ENCODE measurements at places on chromosomes 7 and 10. TPM values are rescaled to one million over a fixed set of nuclear protein-coding genes. Genes with fewer than 3 reads are reported as not detected.

GRCh38 chr7:150971242-150972022 lies 6.7 kb downstream of the KCNH2 start:
- DNase-seq = no peak

- DNase-seq = no peak
These were observed 3.1 kb upstream of the ANTXRL start for GRCh38 chr10:46283580-46284285.

- no peak for DNase-seq
These were observed 173.8 kb downstream of the TMEM26 start for GRCh38 chr10:61279400-61279799.

- no peak for DNase-seq
These were observed 45.6 kb downstream of the PDSS1 start for GRCh38 chr10:26743091-26743490.

DNA sequence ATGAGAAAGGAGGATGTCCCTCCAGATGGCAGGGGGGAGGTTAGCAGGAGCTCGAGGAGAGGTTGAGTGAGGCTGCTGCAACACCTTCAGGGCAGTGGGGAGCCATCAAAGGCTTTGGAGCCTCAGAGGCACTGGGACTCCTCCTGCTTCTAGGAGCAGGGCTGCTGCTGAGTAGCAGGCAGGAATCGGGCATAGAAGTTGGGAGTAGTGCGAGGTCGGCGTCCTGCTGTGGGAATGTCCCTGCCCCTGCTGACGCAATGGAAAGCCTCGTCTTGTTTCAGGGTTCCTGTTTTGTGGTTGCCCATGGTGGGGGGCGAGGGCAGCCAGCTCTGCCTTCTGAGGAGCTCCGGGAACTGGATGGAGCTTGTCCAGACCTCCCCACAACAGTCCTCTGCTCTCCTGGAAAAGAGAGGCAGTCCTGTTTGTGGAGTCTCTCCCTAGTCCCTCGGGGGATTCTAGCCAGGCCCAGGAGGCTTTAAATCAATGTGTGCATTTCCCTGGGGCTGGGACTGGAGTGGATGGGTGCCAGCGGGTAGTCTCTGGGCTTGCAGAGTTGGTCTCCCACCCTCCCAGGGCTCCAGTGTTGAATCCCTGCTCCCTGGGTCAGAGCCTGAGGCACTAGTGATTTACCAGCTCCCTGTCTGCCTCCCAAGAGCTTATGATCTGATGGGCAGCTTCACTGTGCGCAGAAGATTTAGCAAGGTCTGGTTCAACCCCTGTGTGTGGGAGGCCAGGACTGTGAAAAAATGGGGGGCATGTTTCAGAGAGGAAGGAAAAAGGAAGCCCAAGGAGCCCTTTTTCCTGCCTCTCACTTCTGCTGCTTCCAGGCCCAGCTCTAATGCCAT lies 98.7 kb upstream of the PPIF start:
- no peak for DNase-seq

- no peak for DNase-seq
These were observed 10.0 kb downstream of the CYP3A43 start for GRCh38 chr7:99837649-99838361.

- no peak for DNase-seq
These were observed 25.4 kb upstream of the CALU start for GRCh38 chr7:128713794-128714193.

DNA sequence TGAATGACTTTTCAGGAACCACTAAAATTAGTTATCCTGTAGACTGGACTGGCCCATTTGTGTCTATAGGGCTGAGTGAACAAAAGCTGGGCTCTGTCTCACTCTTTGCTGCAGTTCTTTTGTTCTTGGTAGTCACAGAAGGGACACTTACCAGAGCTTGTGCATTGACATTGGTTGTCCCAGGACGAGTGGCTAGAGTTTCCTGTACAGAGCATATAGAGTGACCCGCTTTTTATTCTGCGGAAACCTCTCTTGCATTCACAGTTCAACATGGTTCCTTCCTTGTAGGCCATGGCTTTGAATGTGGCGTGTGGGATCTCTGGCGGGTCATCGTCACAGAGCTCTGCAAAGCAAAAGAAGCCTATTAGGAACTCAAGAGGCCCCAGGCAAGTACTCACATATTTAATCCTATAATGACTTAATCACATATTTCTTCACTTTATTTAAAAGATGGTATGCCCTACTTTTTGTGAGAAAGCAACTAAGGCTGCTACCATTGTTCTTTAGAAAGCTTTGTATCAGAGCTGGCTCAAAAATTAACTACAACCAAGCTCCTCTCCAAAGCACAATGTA lies 36.4 kb downstream of the IL2RA start:
- no peak for DNase-seq

GRCh38 chr10:77946084-77946483 lies 19.5 kb upstream of the DLG5 start:
- no peak for DNase-seq

- DNase-seq = no peak
These were observed 55.1 kb downstream of the PDE1C start for GRCh38 chr7:32015133-32015532.

GRCh38 chr10:34252111-34252510 lies 563.0 kb downstream of the PARD3 start:
- DNase-seq = no peak

DNA sequence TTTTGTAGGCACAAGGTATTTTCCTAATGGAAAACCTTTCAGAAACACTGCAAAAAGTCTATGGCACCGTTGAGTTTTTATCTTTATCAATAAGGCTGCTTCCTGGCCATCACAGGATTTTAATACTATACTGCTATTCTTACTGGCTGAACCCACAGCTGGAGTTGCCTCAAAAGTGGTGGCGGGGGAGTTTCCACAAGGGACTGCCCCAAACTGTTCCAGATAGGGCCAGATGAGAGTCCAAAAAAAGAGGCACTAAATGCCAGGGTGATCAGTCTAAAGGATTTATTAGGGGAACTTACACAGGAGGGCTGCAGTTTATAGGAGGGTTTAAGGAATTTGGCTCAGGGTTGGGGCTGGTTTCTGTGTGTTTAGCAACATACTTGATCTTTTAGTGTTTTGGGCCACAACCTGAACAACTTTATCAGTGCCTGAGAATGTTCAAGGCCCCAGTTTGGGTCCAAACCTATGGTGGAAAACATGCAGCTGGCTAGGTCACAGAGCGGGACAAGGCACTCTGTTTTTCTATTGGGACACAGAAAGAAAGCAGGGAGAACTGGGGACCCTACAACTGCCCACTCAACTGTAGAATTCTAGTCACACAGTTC lies 41.4 kb downstream of the STAM start:
- DNase-seq = no peak

DNA sequence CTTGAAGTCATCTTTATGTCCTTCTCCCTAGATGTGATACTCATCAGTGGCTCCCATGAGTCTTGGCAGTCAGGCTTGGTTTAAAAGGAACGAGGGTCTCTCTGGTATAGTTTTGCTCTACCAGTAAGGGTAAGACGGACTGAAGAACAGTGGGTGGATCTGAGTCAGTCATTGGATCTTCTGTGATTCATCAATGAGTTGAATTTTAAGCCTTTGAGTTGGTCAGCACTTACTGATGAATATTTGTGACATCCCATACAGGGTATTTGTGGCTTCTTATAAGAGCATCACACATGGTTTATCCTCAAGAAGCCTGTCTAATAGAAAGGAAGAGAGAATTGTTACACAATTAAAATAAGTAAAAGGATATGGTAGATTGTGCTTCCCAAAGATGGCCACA lies 87.3 kb upstream of the NAMPT start:
- DNase-seq = no peak

GRCh38 chr10:124636271-124636995 lies 107.7 kb downstream of the FAM53B start:
- DNase-seq = no peak

DNA sequence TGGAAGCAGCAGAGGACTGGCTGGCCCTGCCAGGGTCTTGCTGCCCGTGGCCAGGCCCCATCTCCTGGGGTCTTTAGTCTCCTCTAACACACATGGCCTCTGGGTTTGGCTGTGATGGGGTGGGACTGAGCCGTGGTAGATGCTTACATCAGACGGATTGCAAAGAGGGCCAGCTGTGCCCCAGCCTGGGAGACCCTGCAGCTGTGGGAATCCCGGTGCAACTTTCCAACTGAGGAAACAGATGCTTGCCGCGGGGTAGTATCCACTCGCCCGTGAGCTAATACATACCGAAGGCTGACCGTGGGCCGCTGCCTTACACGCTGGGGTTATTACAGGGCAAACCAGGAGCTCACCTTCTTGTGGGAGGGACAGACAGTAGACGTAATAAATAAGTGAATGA lies 24.1 kb upstream of the SH2B2 start:
- no peak for DNase-seq

- DNase-seq = no peak
These were observed 75.8 kb upstream of the EN2 start for GRCh38 chr7:155381852-155382801.

GRCh38 chr10:86401588-86402282 lies 35.1 kb upstream of the GRID1 start:
- DNase-seq = no peak

- DNase-seq = no peak
These were observed 79.6 kb downstream of the CFTR start for GRCh38 chr7:117559391-117559790.

DNA sequence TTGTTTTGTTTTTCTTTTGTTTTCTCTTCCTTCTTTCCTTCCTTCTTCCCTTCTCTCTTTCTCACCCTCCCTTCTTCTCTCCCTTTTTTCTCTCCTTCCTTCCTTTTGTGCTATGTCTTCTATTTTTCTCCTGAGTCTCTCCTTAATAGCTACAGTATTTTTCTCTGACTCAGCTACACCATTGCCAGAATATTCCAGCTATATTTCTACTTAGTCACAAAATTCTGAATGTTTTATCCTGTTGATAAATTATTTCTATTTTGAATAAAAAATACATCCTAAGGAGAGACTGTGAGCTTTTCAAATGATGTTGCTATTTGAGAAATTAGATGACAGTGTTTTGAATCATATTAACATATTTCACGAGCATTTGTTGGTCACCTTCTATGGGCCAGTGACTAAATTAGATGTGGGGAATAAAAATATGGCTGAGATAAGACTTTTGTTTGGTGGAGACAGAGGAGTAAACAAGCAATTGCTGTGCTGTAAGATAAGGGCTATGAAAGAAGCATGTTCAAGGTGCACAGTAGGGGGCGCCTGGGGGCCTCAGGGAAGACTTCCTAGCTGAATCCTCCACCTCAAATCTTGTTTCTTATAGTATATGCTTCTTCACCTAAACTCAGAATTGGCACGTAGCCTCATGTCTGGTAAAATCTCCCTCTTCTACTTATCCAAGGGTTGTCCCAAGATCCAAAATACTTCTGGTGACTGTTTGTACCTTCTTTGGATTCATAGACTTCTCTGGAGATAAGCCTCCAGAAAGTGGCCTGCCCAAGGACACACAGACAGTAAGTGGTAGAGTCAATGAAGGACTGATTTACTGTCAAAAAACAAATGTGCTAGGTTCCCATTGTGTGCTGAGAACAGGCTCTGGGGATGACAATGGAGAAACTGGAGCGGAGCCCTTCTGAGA lies 115.5 kb upstream of the CREB5 start:
- no peak for DNase-seq

Gene GBX1
- not detected for polyA plus RNA-seq

Gene GRM3
- 0.15 TPM for polyA plus RNA-seq

Gene HMX2
- 1.5 TPM for polyA plus RNA-seq

Gene DENND2A
- 34.2 TPM for polyA plus RNA-seq

Gene MLXIPL
- polyA plus RNA-seq = 5.6 TPM

Gene LIPF
- polyA plus RNA-seq = 0.29 TPM

Gene NEUROG3
- not detected for polyA plus RNA-seq

Gene CHRM2
- 2.2 TPM for polyA plus RNA-seq

Gene ZNF33B
- 38.7 TPM for polyA plus RNA-seq

Gene PRSS37
- polyA plus RNA-seq = 0.68 TPM

Measured in renal cortex interstitium (tissue), 15 donors.